ENCODE measurements at places on chromosomes 3 and 15. TPM values are rescaled to one million over a fixed set of nuclear protein-coding genes. Genes with fewer than 3 reads are reported as not detected.

Gene SNX33
- 21.8 TPM for polyA plus RNA-seq

Gene SMCO1
- not detected for polyA plus RNA-seq

Gene CAV3
- polyA plus RNA-seq: 0.34 TPM

Gene MCTP2
- polyA plus RNA-seq: 21.8 TPM

Gene CCR8
- not detected for polyA plus RNA-seq

DNA sequence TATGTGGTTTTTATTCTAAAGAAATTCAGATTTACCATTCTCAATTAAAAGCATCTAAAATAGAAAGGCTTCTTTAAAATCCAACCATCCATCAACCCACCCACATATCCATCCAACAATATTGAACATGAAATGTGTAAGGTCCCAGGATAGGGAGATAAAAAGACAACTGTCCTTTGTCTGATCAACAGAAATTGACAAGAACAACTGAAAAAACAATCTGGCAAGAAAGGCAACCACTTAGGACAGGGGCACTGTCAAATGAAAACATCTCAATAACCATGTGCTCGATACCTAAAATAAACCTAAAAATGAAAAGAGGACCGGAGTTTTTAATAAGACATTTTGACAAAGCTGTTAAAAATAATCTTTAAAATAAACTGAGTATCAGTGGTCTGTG lies 67.2 kb downstream of the NR1I2 start:
- DNase-seq: no peak

GRCh38 chr15:92870010-92870591 lies 30.0 kb upstream of the CHD2 start:
- no peak for DNase-seq

DNA sequence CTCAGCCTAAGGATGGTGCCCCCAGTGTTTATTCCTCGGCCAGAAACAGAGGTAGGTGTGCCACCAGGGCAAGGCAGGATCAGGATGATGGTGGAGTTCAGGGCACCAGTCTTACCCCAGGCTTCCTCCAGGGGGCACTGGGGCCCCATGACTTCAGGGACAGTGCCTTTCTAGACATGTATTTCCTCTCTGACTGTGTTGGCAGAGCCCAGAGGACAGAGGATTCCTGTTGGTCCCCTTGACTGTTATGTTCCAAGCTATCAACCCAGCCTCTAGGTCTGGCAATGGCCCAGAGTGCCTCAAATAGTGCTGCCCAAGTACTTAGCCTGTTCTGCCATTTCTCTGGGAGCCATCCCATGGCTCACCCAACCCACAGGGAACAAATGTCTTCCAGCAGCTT lies 2.8 kb downstream of the HEMK1 start:
- DNase-seq: peak; percentile 45

- no peak for DNase-seq
Observed at GRCh38 chr3:111577798-111578685, 17.1 kb downstream of the ZBED2 start.

- DNase-seq: no peak
Observed at GRCh38 chr3:36215241-36215640, 165.1 kb upstream of the STAC start.

Data from renal cortex interstitium (tissue), 15 donors.